T-helper 2 cell (primary cell): ENCODE measurements at places on chromosomes 6 and 20.

- no peak for DNase-seq
Observed at GRCh38 chr6:2432292-2432691, 186.9 kb upstream of the GMDS start.

GRCh38 chr6:98836962-98837944, 2.9 kb downstream of the POU3F2 start:
- no peak for DNase-seq

DNA sequence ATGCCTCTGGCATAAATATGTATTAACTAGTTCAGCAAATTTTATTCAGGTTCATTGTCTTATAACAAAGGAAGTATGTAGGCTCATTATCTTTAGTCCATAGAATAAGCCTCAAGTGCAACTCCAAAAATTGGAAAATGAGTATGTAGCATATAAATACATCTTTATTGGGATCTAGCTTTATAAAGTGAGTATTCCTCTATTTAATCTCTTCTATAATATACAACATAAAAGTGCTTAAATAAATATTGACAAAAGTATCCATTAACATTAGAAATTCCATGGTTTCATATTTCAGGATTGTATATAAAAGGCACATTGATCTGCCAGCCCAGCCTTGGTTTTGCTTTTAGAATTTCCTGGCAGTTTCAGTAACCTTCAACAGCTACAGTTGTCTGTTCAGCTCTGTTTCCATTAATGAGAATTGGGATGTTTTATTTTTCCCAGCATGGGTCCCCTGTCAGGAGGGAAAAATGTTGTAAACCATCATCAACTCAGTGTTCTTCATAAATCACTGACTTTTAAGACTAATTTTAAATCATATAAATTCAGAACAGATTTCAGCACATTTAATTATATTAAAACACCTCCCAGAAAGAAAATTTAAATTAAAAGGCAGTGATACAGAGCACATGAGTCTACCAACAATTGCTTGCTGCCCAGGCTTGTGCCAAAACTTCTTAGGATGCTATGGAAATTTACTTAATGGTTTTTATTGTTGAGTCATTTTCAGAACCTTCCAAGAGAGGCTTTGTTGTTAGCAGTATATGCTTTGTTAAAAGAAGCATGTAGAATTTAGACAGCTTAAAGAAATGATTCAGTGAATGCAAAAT, 119.7 kb downstream of the ADGRG6 start:
- DNase-seq, result no peak

DNA sequence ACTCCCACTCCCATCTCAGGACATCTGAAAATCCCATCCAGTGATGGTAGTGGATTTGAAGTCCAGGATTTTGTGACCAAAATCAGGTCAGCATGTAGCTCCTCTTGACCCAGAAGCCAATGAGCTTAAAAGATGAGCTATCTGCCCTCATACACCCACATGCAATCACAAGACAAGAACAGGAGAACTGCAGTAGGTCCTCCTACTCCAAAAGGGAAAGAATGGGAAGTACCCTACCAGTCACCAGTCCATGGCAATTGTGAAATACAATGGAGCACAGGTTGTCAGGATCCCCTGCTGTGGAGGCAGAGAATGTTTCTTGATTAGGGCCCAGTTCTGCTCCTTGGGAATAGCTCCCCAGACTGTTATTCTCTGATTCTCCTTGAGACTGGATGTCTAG, 347.3 kb upstream of the CNR1 start:
- no peak for DNase-seq

DNA sequence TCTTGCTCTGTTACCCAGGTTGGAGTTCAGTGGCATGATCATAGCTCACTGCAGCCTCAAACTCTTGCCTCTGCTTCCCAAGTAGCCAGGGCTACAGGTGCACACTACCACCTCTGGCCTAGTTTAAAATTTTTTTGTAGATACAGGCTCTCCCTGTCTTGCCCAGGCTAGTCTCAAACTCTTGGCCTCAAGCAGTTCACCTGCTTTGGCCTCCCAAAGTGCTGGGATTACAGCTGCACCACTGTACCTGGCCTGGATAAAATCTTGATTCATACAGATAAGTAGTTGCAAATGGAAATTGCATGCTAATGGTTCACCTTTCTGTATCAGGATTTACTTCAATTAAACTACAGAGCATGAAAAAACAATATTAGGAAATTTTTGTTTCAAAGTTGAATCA, 4.2 kb downstream of the CD2AP start:
- DNase-seq, result no peak

- peak; percentile 52 for DNase-seq
Observed at GRCh38 chr6:36360241-36361054, 23.8 kb upstream of the BNIP5 start.

GRCh38 chr6:97275804-97276203, 7.2 kb downstream of the MMS22L start:
- DNase-seq, result no peak

GRCh38 chr6:158421381-158421780, 109.1 kb downstream of the TULP4 start:
- DNase-seq, result no peak

- DNase-seq, result no peak
Observed at GRCh38 chr6:159178847-159179246, 9.6 kb downstream of the FNDC1 start.

- DNase-seq, result no peak
Observed at GRCh38 chr6:160088784-160089533, 32.7 kb upstream of the SLC22A1 start.

GRCh38 chr6:47357827-47358226, 48.1 kb upstream of the TNFRSF21 start:
- DNase-seq, result no peak

- DNase-seq, result no peak
Observed at GRCh38 chr20:36262440-36262839, 26.2 kb downstream of the AAR2 start.

DNA sequence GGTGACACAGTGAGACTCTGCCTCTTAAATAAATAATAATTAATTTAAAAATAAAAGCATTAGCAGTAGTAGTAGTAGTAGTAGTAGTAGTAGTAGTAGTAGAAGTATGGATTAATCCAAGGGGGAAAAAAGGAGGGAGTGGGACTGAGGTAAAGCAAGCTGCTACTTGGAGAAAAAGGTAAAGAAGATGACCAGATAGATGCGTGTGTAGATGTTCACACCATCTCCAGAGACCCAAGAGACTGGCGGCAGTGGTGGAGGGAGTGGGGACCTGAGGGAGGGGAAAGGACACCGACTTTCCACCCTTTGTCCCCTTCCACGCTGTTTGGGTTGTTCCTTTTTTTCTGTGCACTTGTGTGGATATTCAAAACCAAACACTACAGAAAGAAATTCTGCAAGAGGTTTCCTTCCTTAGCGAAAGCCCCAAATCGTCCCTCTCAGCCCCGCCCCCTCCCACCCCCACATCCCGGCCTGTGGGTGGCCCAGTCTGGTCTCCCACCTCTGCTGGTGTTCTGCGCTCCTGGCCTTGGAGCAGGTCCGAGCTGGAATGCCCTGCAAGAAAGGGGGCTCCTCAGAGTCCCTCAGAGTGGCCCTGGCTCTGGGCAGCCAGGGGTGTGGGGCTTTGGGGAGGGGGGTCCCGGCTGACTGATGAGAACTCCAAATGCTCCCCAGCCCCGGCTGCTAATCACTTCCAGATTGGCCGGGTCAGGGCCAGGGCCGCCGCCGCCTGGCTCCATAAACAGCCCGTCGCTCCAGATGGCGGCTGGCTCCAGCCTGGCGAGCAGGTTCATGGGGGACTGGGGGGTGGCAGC, 60.2 kb downstream of the UBE2V1 start:
- DNase-seq, result no peak

GRCh38 chr6:36373368-36374019, 14.0 kb downstream of the ETV7 start:
- no peak for DNase-seq

DNA sequence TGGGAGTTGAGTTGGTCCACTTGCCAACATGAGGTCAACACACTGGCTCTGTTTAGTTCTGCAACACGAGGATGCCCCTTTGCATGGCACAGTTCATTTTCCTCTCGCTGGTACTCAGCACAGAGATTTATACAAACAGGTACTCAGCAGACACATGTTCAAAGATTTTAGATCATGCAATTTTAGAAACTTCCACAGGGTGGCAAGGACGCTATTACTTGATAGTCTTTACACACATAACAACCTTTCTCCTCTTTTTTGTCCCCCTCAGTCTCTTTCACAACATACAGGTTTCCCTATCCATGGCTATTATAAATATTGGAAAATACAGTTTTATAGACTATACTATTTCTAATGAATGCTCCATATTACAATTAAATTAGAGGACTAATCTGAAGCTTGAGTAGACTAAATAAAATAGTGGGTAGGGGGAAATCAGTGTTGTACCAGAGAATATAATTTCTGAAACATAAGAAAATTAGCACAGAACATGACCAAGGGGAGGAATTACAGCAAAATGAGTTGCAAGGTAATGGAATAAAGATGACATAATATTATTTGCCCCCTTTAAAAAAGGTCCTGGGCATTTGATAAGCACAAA, 331.8 kb upstream of the BTBD3 start:
- DNase-seq, result no peak

GRCh38 chr6:47690791-47691190, 7.6 kb upstream of the ADGRF4 start:
- no peak for DNase-seq

GRCh38 chr6:137678451-137678850, 184.3 kb upstream of the OLIG3 start:
- DNase-seq, result no peak

DNA sequence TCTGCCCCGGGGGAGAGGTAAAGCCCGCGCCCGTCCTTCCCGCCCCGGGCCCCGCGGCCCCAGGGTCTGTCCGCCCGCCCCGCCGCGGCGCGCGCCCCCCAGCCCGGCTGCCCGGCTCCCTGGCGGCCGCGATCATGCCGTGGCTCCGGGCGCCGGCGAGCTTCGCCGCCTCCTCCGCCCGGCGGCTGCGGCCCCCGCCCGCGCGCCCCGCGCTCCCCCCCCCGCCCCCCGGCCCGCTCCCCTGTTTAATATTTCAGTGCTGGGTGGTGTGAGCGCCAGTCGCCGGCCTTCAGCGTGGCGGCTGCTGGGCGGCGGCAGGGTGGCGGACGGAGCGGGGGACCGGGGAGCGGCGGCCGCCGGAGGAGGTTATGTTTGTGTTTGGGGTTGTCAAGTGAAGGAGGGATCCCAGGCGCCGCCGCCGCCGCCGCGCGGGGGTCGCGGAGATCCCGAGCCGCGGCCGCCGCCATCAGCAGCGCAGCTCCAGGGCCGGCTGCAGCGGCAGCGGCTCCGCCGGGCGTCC, at the start of gene HIVEP1:
HIVEP1 (plus strand) TSS at position 275 of the 520 bp plus-strand sequence. CDS start 3,317 bp downstream, outside the sequence.
- DNase-seq, result peak; percentile 16

DNA sequence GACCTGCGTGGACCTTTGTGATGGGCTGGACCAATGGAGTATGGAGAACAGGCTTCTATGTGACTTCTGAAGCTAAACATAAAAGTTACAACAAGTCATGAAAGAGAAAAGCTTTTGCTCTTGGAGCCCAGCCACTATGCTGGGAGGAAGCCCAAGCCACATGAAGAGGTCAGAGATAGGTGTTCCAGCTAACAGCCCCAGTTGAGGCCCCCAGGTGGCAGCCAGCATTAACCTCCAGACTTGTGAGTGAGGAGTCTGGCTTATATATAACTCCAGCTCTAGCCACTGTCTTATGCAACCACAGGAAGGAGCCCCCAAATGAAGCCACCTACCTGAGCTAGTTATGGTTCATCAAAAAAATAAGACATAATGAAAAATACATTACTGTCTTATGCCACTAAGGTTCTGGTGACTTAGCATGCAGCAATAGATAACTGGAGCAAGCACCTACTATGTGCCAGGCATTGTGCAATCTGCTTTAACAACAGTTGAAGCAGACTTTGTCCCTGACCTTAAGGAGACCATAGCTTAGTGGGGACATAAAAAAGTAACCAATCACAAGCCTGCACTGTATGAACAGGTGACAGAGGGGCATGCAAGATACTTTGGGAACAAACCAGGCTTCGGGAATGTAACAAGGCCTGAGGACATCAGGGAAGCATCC, 599.6 kb downstream of the PTPRT start:
- DNase-seq, result no peak

- DNase-seq, result no peak
Observed at GRCh38 chr20:59703046-59703445, 98.7 kb downstream of the PHACTR3 start.

DNA sequence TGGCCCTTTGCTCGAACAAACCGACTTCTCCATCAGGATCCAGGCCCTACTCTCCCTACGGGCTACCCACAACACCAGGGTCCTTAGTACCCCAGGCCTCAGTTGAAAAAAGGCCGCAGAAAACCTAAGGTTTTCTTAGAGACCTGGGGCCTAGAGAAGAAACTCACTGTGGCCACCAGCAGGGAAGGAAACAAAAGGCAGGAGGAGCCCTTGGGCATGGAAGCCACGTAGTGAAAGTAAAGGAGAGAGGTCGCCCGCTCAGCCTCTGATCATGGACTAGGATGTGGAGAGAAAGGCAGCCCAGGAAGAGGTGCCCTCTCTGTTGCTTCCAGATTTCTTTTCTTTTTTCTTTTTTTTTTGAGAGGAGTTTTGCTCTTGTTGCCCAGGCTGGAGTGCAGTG, 31.5 kb downstream of the CPNE5 start:
- DNase-seq, result no peak

GRCh38 chr20:13692802-13693736, 54.3 kb upstream of the TASP1 start:
- DNase-seq, result no peak

DNA sequence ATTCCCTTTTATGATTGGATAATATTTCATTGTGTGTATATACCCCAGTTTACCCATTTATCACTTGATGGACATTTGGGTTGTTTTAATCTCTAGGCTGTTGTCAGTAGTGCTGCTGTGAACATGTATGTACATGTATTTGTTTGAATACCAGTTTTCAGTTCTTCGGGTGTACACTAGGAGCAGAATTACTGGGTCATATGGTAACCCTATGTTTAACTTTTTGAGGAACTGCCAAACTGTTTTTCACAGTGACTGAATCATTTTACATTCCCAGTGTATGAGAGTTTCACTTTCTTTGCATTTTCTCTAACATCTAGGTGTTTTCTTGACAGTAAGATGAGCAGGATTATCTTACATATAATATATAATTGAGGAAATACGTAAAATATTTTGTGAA, 44.7 kb upstream of the ADIG start:
- DNase-seq, result no peak

- DNase-seq, result no peak
Observed at GRCh38 chr6:140105857-140106256, 731.4 kb upstream of the CITED2 start.

DNA sequence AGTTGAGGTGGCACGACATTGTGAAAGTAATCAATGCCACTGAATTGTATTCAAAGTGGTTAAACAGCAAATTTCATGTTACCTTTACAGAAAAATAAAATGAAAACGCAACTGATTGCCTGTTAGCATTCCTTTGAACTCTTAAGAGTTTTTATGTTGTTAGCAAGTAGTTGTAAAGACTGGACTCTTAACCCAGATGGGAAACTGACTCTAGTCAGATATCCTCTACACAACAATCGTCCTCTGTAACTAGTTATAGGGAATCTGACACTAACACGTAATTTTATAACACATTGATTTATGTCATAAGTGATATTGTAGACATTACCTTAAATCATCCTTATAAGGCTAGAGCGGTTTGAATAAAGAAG, 3.0 kb upstream of the FBXO9 start:
- DNase-seq, result no peak

- no peak for DNase-seq
Observed at GRCh38 chr20:60583741-60584140, 625.5 kb downstream of the CDH26 start.
